ENCODE measurements at places on chromosomes 12 and 14. TPM values are rescaled to one million over a fixed set of nuclear protein-coding genes. Genes with fewer than 3 reads are reported as not detected.

The ABHD4 gene
- 9.1 TPM for total RNA-seq

The NT5DC3 gene
- total RNA-seq = 34.6 TPM

The KCNA1 gene
- not detected for total RNA-seq

The TAS2R14 gene
- 1.6 TPM for total RNA-seq

The SIRT4 gene
- 2.8 TPM for total RNA-seq

The MAP1LC3B2 gene
- total RNA-seq = not detected
